ENCODE measurements at places on chromosomes 12 and 14.

GRCh38 chr12:54683398-54683797 is 35.2 kb upstream of the DCD start:
- no peak for DNase-seq

GRCh38 chr14:67377916-67378315 is 17.8 kb downstream of the EIF2S1 start:
- no peak for DNase-seq

- no peak for DNase-seq
Measured at GRCh38 chr12:57888409-57889157, 42.1 kb upstream of the CTDSP2 start.

GRCh38 chr14:105857826-105858675 is 331.7 kb downstream of the TMEM121 start:
- no peak for DNase-seq

- DNase-seq, result no peak
Measured at GRCh38 chr12:11628353-11628752, 21.1 kb upstream of the ETV6 start.

- DNase-seq, result no peak
Measured at GRCh38 chr12:823028-823698, 70.8 kb downstream of the WNK1 start.

- no peak for DNase-seq
Measured at GRCh38 chr12:85856966-85857365, 17.1 kb upstream of the NTS start.

DNA sequence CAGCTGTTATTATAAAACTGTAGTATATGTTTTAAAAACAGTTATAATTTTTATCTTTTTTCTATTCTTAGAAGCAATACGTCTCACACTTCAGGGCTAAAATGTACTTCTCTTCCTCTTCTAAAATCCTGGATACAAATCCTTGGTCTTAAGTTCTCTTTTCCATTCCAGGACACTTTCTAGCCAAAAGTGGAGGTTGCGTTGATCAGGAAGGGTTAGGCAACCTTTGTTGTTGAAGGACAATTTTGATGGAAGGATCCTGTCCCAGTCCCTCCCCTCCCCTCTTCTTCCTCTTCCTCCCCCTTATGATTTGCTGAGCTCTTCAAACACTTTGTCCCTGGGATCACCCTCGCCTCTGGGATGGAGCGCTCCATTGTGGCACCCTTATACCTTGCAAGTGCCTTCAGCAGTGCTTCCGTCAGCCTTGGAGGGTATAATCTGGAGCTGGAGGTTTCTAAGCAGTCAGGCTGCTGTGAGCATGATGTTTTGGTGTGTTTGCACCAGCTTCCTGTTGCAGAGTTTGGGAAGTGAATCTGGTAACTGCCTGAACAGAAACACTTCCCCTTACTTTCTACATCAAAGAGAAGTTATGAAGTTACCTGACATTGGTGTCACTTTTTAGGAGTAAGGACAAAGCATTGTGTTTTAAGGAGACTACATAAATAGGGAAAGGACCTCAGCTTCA is 87.4 kb upstream of the SLC38A2 start:
- DNase-seq, result no peak

DNA sequence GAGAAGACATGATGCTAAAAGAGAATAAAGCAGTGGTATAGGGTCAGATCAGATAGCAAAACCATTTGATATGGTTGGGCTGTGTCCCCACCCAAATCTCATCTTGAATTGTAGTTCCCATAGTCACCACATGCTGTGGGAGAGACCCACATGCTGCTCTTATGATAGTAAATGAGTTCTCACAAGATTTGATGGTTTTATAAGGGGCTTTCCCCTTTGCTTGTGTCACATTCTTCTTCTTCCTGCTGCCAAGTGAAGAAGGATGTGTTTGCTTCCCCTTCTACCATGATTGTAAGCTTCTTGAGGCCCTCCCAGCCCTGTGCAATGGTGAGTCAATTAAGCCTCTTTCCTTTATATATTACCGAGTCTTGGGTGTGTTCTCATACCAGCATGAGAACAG is 49.4 kb downstream of the SLC16A7 start:
- DNase-seq, result no peak

GRCh38 chr12:85393606-85394005 is 113.6 kb downstream of the ALX1 start:
- DNase-seq, result no peak

DNA sequence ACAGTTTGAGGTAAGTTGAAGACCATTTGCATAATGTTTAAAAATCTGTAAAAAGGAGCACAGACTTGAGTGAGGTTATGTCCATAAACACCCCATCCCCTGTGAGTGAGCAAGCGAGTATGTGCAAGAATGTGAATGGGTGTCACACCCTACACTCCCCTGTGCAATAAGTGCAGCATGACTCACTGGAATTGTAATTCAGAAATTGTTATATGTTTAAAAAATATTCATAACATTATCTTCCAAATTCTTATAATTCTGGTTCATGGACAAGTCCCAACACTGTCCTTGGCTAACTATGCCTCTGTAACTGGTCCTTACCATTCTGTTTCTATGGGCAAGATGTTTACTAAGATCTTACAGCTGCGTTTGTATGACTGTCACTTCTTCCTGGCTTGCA is 207.8 kb upstream of the FAR2 start:
- DNase-seq, result no peak

DNA sequence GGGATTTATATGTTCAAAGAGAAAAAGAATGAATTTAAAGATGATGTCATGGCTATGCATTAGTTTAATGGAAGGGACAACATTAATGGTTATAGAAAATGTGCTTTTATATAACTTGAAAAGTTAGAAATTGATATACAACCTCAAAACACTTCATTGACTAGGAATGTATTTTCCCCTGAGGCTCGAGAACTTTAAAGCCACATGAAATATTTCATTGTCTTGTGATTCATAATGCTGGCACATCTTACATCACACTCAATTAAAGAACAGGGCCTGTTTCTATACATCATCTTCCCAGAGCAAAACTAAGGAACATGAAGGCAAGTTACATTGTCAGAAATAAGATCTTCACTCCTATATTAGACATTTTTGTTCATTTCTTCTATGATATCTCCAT is 35.2 kb upstream of the PAWR start:
- peak; percentile 45 for DNase-seq

DNA sequence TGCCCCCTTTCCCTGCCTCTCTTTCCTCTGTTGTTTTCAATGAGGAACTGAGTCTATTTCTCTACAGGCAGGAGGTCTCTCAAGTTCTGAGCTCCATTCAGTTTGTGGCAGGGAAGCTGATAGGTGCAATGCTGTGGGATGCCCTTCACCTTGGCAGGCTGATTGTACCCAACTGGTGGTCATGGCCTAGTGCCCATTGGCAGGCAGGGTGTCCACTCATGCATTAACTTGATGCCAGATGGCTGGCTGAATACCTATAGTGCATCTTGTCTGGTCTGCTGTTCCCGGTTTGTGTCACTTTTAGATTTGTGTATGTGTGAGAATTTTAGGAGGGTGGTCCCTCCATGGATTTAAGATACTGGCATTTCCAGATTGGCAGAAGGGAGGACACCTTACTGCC is 20.0 kb upstream of the ITGA5 start:
- no peak for DNase-seq

- no peak for DNase-seq
Measured at GRCh38 chr14:74756326-74756725, 6.8 kb upstream of the YLPM1 start.

DNA sequence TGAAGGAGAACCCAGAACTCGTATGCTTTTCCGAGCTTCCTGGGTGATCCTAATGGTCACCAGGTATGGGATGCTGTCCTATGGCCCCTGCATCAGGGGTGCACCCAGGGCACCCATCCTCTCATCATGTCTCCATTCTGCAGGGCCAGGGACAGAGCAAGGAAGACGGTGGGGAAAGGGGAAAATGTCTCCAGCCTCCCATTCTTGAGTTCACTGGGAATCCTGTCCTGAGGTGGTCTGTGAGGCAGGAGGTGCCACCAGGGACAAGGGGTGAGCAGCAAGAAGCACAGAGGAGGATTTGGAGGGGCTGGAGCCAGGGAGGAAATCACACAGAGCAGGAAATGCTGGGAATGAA is 14.9 kb upstream of the SLC6A12 start:
- DNase-seq, result no peak

DNA sequence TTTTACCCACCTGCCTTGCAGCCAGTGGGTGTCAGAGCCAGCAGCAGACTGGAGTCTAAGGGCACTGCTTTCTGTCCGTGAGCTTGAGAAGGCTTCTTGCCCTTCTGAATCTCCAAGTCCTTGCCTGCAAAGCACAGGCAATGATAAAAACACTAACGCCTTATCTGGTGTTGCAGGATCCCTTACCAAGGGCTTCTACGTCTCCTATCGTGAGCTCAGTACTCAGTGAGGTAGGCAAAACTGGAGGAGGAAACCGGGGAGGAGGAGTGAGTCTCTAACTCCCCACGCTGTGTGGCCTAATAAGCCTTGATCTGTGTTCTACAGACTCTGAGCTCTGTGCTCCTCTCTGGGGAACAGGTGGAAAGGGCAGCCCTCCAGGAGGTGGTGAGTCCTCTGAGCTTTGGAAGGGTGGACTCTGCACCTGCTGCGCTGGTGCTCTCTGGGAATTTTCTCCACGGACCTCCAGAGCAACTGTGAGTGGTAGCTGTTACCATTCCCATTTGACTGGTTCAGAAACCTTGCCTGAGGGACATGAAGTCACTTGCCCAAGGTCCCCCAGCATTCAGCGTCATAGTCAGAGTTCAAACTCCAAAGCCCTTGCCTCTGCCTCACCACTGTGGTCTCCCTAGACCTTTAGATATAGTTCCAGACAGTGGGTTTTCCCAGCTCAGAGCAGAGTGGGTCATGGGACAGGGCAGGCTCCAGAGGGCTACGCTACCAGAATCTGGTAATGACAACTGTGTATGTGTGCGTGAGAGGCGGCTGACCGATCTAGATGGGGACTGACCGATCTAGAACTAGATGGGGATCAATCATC is 7.0 kb upstream of the MARK3 start:
- no peak for DNase-seq

DNA sequence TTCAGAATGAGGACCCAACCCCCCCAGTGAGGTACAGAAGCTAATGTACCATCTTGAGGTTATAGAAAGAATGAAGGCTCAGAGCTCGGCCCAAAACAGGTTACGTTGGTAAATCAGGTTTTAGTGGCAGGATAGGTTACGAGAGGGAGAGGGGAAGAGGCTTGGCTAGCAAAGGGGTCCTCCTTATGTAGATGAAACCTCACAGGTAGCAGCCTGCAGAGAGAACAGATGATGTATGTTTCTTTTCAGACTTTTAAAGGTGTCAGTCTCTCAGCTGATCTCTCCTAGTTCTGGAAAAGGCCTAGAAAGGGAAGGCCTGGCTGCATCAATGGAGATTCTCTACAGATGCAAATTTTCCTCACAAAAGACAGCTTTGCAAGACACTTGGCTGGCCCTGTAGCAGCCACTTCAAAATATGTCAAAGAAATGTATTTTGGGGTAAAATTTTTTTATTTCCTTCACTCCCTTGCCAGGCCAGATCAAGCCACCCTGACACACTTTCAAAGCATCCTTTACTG is 71.7 kb upstream of the CPSF6 start:
- DNase-seq, result no peak

- DNase-seq, result no peak
Measured at GRCh38 chr14:33480887-33481184, 470.0 kb downstream of the EGLN3 start.

- DNase-seq, result no peak
Measured at GRCh38 chr14:69594846-69595245, 16.6 kb upstream of the SUSD6 start.

GRCh38 chr14:74275241-74275841 is 27.4 kb downstream of the ABCD4 start:
- DNase-seq, result peak; percentile 92

- DNase-seq, result no peak
Measured at GRCh38 chr14:61609884-61610283, 85.4 kb upstream of the HIF1A start.

GRCh38 chr12:3380200-3381043 is 110.6 kb upstream of the PRMT8 start:
- DNase-seq, result no peak

DNA sequence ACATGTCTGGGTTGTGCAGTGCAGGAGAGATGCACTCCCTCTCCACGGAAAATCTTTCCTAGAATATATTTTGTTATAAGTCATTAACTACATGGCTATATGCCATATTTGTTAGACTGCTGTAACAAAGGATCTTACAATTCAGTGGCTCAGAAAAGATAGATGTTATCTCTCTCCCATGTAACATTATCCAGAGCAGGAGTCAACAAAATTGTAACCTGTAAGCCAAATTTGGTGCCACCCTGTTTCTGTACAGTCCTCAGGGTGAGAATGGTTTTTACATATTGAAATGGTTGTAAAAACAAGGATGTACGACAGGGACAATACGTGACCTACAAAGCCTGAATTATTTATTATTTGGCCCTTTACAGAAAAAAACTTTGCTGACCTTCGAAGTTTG is 155.5 kb downstream of the KIF21A start:
- no peak for DNase-seq

GRCh38 chr12:71476513-71476912 is 36.9 kb downstream of the LGR5 start:
- peak; percentile 82 for DNase-seq

DNA sequence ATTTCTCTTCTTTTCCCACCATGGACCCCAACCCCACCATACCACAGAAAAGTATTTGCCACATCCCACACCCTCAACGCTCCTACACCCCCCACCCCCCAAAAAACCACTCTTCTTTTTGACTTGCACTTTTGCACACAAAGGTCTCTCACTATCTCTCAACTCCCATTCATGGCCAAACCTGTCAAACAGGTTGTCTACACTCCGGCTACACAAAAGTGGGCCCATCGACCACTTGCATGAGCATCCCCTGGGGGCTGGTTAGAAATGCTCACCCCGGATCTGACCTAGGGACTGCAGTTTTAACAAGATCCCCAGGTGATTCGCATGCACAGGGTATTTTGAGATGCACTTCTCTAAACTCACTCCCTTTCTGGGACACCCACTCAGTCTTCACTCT is 248.2 kb downstream of the DPF3 start:
- DNase-seq, result no peak

DNA sequence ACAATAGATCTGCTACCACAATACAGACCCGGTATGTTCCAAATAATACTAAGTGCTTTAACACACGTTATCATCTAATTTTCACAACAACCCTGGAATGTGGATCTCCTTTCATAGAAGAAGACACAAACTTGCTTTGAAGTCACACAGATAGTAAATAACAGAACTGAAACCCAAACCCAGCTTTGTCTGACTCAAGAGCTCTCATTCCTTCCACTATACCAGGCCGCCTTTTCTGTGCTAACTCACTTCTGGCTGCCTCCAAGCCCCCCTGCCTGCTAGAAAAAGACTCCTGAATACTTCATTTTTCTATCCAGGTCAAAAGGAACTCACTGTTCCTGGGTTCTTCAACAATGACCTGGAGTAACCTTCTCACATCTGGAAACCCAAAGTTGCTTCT is 37.8 kb downstream of the PRPF40B start:
- DNase-seq, result no peak

DNA sequence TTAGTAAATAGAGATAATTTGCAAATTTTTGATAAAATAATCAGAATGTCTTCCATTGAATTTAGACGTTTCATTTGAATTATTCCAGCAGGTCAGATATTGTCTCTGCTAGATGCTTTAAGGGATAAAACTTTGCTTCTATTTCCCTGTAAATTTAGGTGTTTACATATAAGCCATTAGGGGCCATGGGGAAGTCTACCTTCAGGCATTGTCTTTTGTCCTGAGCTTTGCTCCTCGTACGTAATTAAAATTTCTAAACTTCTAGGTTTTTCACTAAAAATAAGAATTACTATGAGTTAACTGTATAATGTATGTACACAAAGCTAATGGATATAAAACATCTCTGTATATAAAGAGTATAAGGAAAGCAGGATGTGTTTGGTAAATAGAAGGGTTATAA is 24.1 kb upstream of the CD69 start:
- no peak for DNase-seq

All from GM04503 (cell line).